ENCODE measurements at places on chromosomes 13 and 19.

GRCh38 chr13:44281252-44282000, 92.2 kb upstream of the SERP2 start:
- no peak for DNase-seq

DNA sequence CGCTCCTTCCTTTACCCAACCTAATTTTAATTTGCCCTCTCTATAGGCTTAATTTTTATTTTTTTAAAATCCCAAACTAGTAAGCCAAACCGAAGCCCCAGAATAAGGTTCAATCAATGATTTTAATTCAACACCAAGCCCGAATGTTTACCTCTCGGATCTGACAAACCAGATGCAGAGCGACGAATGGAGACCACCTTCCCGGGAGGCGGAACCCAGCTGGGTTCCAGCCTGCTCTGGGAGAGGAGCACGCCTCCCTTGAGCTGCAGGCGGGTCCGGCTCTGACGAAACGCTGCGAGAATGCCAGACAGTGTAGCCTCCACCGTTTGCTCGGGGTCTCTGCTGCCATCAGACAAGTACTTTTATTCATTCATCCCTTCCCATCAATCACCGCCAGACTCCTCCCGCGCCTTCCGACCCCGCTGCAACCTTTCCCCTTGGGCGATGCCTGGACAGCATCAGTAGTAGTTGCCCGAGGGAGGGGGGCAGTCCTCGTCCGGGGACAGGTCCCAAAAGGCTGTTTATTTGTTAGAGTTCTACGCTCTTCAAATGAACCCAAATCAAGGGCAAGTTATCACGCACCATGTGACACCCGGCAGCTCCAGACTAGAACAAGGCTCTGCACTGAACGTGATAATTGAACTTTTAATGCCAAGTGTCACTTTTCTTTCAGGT, 752 bp upstream of the EDNRB start:
- DNase-seq = no peak

- DNase-seq = no peak
Observed at GRCh38 chr13:79724348-79725103, 243.6 kb downstream of the NDFIP2 start.

DNA sequence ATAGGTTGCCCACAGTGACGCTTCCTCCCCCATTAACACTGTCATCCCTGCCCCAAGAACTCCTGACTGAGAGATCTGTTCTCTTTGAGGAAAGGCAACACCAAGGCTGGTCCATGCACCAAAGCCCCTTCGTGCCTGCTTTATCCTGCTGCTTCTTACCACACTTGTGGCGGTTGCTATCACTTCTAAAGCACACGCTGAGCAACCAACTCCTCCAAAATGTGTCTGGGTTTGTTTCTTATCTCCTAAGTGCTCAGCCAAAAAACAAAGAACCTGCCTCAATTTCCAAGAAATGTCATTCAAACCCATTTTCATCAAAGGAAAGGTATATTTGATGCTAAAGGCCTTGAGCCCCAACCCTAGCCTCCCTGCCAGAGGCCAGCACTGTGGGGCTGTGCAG, 14.6 kb downstream of the ATP7B start:
- no peak for DNase-seq

DNA sequence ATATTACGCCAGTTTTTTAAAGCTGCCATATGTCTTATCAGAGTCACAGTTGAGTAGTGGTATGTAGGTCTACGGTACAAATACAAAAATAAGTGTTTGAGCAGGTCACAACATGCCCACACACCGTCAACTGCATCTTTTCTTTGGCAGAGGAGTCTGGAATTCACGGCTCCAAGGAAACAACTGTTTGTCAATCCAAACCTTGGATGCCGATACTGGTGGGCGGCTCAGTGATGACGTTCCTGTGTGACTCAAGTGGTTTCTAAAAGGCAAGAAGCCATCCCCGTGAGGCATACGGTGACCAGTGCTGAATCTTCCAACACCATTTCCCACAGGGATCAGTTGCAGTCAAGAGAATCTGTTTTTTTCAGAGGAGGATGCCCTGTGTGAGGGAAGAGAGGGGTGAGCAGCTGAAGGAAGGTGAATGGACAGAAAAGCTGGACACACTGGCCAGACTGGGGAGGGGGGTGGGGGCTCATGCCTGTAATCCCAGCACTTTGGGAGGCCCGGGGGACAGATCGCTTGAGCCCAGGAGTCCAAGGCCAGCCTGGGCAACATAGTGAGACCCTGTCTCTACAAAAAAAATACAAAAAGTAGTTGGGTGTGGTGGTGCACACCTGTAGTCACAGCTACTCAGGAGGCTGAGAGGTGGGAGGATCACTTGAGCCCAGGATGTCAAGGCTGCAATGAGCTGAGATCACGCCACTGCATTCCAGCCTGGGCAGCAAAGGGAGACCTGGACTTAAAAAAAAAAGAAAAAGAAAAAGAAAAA, 22.8 kb upstream of the CEBPG start:
- DNase-seq = no peak

DNA sequence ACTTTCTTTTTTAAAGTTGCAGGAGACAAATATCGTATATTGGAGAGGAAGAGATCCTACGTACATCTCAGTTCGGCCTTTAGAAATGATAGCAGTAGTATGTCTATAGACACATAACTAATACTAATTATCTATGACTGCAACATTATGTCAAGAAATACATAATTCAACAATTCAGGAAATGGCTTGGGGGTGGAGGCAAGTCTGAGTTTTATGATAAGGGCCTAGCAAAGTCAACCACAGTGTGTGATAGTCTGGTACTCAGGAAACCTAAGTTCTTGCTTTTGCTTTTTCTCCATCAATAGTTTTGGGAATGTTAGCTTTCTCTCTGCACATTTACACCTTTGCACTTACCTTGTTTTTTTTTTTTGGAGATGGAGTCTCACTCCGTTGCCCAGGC, 27.5 kb upstream of the OBI1 start:
- DNase-seq = no peak

DNA sequence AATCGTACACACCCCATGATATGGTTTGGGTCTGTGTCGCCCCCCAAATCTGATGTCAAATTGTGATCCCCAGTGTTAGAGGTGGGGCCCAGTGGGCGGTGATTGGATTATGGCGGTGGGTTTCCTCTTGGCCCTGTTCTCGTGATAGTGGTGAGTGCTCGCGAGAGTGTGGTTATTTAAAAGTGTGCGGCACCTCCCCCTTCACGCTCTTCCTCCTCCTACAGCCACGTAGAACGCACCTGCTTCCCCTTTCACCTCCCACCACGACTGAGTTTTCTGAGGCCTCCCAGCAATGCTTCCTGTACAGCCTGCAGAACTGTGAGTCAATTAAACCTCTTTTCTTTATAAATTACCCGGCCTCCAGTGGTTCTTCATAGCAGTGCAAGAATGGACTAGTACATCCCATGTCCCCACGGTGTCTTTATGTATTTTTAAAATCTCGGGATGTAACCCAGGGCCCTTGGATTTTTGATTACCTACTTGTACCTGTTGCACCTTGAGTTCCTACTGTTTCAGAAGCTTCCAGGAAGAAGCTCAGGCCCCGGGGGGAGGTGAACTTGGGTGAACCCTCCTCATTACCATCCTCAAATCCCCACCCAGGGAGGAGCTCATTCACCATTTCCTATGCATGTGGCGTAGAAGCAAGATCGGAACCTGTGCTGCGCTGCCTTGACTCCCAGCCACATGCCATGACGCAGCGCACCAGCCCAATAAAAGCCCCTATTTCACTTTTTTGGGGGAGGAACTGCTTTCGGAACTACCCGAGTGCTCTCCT, 52.4 kb downstream of the TEX29 start:
- no peak for DNase-seq

GRCh38 chr19:28425046-28425931, 787.7 kb downstream of the UQCRFS1 start:
- no peak for DNase-seq

- no peak for DNase-seq
Observed at GRCh38 chr19:56873493-56873892, 33.0 kb upstream of the PEG3 start.

- DNase-seq = no peak
Observed at GRCh38 chr13:41673640-41674039, 216.3 kb downstream of the RGCC start.

DNA sequence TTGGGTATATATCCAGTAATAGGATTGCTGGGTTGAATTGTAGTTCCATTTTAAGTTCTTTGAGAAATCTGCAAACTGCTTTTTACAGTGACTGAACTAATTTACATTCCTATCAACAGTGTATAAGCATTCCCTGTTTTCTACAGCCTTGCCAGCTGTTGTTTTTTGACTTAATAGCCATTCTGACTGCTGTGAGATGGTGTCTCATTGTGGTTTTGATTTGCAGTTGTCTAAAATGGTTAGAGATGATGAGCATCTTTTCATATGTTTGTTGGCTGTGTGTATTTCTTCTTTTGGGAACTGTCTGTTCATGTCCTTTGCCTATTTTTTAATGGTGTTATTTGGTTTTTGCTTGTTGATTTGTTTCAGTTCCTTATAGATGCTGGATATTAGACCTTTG, 4.0 kb upstream of the ZNF222 start:
- DNase-seq = no peak

DNA sequence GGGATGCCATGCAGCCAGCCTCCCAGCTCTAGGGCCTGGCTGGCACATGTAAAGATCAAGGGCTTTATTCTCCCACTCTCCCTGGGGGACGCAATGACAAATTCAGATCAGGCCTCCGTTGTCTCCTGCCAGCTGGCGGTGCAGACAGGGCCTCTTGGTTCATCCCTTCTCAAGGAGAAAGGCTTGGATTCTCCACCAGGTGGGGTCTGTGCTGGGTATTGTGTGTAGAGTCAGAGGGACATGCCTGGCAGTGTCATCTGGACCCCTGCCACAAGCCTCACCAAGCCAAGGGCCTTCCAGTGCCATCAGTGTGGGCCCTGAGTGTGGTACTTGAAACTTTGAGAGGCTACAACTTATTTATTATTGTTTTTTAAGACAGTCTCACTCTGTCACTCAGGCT, 8.4 kb upstream of the PTPRS start:
- no peak for DNase-seq

DNA sequence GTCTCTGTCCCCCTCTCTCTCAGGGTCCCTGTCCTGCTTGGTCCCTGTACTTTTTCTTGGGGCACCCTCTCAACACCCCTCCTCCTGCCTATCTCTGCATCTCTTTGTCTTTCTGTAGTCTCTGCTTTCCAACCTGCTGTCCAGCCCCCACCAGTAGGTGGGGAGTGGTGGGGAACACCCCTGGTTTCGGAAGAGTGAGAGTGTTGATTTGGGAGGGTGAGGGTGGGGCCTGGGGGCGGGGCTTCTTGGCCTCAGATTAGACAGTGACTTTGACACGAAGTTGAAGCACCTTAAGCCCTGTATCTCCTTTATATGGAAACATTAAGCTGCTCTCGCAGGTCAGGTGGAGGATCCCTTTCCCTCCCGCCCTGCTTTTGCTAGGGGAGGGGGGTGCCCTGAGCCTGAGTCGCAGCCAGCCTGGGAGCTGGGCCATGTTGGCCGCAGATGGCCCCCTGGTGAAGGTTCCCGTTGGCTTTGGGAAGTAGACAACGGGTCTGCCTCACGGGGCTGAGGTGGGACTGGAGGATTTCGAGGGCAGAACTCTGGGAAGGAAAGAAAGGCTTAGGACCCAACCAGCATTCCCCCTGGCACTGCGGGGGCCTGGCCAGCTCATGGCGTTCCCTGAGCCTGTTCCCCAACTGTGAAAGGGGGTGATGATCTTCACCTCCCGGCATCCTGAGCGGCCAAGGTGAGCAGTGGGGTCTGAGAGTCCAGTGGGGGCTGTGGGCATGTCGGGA, at the start of gene KCNJ14:
KCNJ14 (plus strand) TSS at position 404 of the 737 bp plus-strand sequence. CDS start 6,151 bp downstream, outside the sequence.
- DNase-seq = no peak

DNA sequence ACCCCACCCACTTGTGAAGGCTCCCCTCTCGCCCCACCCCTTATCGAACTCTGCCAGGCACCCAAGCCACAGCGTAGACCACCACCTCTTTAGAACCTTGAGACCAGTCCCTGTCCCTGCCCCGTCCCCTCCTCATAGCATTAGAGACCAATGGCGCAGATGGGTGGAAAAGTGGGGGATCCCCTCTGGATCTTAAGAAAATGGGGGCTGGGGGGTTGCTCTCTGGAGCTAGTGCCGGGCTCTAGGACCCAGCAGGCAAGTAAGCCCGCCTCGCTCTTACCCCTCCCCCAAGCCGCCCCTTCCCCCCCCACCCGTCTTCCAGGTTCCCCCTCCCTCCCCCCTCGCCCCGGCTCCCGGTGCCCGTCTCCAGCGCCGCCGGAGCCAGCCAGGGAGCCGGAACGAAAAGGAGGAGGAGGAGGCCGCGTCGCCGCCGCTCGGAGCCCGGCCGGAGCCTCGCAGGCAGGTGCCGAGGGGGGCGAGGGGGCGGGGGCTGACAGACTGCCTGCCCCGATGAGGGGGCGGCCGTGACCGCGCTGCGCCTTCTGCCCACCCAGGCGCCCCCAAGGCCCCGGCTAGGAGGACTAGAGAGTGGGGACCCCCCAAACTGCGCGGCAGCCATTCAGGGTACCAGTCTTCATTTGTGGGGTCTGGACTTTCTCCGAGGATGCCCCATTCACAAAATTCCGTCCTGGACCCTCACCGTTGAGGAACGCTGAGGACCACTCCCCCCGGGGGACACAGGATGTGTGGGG, at the start of gene SPRED3:
SPRED3 (plus strand) TSS at position 349 of the 752 bp plus-strand sequence. CDS start 1,606 bp downstream, outside the sequence.
- no peak for DNase-seq

GRCh38 chr13:52097197-52097596, 31.7 kb downstream of the NEK5 start:
- DNase-seq = no peak

DNA sequence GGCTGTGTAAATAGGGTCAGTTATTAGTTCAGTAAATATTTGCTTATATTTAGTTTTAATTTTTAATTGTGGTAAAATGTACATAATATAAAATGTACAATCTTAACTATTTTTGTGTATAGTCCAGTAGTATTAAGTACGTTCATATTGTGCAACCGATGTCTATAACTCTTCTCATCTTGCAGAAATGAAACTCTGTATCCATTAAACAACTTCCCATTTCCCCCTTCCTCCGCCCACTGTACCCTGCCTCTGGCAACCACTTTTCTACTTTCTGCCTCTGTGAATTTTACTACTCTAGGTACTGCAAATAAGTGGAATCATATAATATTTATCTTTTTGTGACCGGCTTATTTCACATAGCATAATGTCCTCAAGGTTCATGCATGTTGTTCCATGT, 24.4 kb downstream of the UBAC2 start:
- no peak for DNase-seq

DNA sequence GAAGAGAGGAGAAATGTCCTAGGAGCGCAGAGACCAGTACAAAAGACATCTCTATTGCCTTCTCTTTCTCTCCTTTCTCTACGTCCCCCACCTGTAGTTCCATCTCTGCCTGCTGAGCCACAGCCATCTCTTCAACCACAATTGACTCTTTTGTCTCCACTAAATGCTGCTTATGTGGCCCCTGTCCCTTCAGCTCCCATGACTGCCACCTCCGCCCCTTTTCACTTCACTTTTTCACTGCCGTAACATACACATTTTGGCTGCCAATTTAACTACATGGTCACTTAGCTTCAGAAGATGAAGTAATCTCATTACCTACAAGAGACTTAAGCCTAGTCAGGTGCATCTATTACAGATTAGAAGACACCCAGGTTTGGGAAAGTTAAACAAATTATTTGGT, 81.9 kb downstream of the MZT1 start:
- no peak for DNase-seq

GRCh38 chr19:19575411-19575810, 37.3 kb downstream of the CILP2 start:
- no peak for DNase-seq
